ENCODE measurements at places on chromosomes 2 and 18.
A peak's percentile ranks its signal among the peaks of the same experiment; 100 is the strongest.

DNA sequence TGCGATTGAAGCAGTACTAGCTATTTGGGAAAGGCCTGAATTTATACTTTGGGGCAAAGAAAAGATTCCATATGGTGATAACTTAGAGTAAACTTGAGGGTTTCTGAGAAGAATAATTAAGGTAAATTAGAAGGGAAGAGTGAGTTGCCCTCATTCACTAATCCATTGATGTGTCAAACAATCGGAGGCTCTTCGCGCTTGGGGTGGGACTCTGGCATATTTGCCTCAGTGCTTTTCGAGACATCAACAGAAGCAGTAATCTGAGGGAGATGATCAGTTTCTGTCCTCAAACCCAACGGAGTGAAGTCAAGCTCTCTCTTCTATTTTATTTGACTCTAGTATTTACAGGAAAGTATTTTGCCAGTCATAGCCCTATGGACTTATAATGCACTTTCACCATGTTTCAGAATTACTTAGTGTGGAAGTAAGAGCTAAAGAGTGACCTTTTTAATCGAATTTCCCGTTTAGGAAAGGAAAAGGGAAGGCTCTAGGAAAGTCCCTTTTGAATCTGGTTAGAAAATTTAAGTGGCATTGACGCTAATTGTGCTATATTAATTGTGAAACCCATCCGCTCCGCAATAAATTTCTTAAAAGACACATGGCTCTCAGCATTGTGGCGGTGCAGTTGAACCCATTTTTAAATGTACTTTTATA, 1.3 kb downstream of the RAB10 start:
- no peak for DNase-seq

DNA sequence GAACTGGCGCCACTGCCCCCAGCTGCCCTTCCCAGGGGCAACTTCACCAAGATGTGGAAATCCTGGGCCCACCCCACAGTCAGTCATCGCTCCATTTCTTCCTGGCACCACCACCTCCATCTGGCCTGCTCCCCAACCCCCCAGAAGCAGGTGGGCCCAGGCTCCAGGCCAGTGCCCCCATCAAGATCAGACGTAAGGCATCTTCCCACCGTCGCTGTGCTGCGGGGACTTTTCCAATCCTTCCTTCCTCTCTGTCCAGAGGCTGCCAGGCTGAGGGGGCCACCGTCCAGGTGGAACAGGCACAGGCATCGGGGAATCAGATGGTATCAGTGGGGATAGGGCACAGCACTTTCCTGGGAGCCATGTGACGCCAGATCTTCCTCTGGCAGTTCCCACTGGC, 8.1 kb downstream of the PRLH start:
- no peak for DNase-seq

DNA sequence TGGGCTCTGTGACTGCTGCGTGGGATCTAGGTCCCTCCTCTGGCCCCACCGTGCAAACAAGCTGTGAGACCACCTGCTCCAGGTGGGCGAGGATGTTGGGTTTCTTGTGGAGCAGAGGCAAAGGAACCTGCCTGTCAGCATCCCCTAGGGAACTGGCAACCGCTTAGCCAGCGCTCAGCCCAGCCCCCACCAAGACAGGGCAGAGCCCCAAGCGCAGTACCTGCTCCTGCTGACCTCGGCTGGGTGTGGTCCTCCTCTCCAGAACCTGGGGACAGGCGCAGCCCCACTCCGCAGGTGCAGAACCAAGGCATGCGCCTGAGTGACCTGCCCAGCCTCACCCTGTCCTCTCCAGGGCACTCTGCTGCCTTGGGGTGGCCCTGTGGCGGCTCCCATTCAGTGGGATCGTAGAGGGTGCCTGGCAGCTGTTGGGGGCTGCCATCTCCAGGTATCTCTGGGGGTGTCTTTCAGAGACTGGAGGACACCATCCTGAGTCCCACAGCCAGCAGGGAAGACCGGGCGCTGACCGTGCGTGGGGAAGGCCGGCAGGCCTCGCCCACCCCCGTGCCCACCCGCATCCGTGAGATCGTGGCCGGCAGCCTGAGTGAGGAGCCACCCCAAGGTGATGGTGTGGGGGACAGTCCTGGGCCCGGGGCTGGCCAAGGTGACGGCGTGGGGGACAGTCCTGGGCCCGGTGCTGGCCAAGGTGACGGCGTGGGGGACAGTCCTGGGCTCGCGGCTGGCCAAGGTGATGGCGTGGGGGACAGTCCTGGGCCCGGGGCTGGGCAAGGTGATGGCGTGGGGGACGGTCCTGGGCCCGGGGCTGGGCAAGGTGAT, 12.3 kb downstream of the CROCC2 start:
- DNase-seq: peak; percentile 35

DNA sequence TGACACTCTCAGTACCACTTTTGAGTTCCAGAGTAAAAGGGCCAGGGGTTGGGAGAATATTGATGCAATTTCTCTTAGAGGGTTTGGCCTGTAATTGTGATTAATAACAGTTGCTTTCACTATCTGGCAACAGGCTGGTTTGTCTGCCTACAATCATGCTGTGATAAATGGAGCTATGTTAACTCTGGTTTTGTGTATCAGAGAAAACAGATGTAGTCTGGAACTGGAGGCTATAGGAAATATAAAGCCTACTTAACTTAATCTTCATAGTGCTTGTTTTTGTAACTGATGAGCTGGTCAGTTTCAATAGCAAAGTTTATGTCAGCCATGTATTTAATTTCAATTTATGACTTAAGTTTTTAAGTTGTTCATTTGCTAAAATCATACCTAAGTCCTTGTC, 138.0 kb downstream of the AGPS start:
- no peak for DNase-seq

DNA sequence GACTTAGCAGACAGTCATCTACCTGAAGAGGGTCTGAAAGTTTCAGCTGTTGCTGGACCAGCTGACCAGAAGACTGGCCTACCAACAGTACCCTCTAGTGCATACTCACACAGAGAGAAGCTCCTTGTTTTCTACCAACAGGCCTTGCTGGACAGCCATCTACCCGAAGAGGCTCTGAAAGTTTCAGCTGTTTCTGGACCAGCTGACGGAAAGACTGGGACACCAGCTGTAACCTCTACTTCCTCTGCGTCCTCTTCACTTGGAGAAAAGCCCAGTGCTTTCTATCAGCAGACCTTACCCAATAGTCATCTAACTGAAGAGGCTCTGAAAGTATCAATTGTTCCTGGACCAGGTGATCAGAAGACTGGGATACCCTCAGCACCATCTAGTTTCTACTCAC, 63.2 kb downstream of the ALMS1 start:
- DNase-seq: no peak

DNA sequence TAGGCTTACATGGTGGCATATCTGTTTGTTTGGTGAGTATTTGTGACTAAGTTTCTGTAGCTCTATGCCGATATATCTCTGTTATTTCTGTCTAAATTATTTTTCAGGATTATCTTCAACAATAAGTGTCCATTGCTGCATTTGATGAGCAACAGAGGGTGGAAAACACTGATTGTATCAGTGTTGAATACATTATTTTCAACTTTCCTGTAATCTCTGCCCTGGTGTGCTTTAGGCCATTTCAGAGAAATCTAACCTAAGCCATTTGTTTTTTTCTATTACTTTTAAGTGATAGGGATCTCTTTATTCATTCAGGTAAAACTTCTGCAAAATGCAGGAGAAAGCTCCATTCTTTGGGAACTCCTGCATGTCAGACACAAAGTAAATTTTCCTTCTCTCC, 654.5 kb downstream of the RNF144A start:
- no peak for DNase-seq

DNA sequence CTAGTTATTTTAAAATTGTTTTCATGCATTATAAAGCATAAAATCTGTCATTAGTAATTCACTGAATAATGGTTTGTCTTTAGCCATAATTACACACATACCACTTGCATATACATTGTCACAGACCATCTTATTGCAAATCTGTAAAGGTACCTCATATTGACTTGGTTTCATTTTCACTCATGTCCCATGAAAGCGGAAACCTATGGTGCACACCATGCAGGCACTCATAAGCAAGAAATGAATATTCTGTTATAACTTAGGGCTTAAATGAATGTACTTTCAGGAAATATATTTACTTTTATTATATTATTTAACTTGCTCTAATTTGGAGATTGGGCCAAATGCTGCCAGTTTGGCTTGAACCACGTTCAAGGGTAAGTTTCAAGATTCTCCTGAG, 29.2 kb upstream of the STK17B start:
- DNase-seq: no peak

Measured in Right ventricle myocardium superior (tissue), 1 donor.